ENCODE measurements at places on chromosomes 13 and 19.

- no peak for DNase-seq
These were observed 567.5 kb downstream of the MYO16 start for GRCh38 chr13:109196948-109197347.

- no peak for DNase-seq
These were observed 173.8 kb upstream of the RNF113B start for GRCh38 chr13:98350746-98351330.

DNA sequence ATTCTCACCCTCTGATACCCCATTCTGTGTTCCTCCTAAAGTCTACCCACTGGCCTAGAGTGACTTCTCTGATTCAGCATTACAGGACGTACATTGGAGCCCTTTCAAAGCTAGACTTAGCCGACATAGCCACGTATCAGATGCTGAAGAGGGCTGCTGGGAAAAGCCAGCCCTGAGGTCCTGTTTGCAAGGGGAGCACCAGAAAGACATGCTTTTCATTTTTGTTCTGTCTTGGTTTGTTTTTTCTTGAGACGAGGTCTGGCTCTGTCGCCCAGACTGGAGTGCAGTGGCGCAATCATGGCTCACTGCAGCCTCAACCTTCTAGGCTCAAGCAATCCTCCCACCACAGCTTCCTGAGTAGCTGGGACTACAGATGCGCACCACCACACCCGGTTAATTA lies 6.3 kb upstream of the ZSWIM4 start:
- peak; percentile 19 for DNase-seq

GRCh38 chr13:73765651-73766384 lies 368.4 kb downstream of the KLF12 start:
- peak; percentile 82 for DNase-seq

DNA sequence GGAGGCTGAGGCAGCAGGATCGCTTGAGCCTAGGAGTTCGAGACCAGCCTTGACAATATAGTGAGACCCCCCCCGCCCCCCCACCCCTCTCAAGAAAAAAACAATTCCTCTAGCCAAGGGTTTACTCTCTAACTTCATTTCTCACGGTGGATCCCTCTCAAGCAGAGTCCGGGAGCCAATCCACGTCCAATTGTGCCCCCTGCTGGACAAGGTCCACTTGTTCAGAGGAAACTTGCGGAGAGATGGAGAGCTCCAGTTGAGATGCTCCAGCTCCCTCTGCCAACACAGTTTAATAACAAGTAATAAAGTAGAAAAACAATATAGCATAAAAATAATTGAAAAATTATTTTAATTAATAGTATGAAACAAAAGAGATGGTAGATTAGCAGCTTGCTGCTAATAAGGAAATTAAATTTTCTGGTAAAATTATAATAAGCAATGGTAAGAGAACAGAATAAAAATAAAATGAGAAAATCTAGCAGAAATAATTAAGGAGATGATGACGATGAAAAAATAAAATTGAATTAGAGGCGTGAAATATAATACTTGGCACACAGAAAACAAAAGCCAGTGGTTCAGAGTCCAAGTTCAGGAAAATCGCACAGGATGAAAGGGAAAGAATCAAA lies 14.5 kb upstream of the SIGLEC14 start:
- DNase-seq, result peak; percentile 20

DNA sequence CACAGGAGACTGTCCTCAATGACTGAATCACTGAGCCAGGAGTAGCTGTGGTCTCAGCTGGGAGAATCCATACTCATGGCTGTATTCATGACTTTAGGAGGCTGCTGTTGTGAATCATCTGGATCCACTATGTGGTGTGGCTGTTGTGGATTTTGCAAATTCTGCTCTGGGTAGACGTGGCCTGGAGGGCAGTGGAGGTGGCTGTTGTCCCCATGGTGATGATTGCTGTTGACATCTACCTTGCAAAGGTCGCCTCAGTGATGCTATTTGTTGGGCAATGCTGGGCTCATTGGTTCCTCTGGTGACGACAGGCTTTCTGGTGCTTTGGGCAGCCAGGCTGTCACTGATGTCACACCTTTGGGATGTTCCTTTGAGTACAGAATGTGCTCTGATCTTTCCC lies 23.9 kb downstream of the MUC16 start:
- DNase-seq, result no peak

DNA sequence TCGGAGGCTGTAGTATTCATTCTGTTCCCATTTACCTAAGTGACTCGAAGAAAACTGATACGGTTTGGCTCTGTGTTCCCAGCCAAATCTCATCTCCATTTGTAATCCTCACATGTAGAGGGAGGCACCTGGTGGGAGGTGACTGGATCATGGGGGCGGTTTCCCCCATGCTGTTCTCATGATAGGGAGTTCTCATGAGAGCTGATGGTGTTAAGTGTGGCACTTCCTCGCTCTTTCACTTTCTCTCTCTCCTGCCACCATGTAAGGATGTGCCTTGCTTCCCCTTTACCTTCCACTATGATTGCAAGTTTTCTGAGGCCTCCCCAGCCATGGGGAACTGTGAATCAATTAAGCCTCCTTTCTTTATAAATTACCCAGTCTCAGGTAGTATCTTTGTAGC lies 23.5 kb downstream of the SLAIN1 start:
- DNase-seq, result no peak
